NCI-H1105 treated with DMSO at 0.1 percent for 48 hours (cell line): ENCODE measurements at places on chromosomes 7 and 10.
A peak's percentile ranks its signal among the peaks of the same experiment; 100 is the strongest.

DNA sequence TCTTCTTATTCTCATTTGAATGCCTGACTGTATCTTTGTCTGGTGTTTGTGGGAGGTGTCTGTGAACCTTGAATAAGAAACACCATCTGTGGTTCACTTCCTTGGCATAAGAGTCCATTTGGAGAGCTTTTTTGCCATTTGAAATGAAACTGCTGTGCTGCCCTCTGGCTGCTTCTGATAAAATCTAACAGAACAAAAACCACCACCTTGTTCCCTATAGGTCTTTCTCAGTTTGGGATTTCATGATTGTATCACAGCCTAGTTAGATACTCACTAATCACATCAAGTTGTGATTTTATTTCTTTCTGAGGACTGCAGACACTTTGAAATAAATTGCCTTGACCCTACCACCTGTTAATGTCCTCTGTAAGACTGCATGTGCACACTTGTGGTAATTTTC, 102.7 kb upstream of the FAM13C start:
- no peak for DNase-seq

- no peak for DNase-seq
Observed at GRCh38 chr10:34581801-34582532, 233.1 kb downstream of the PARD3 start.

GRCh38 chr7:81791568-81792518, 22.0 kb upstream of the HGF start:
- DNase-seq, result no peak

DNA sequence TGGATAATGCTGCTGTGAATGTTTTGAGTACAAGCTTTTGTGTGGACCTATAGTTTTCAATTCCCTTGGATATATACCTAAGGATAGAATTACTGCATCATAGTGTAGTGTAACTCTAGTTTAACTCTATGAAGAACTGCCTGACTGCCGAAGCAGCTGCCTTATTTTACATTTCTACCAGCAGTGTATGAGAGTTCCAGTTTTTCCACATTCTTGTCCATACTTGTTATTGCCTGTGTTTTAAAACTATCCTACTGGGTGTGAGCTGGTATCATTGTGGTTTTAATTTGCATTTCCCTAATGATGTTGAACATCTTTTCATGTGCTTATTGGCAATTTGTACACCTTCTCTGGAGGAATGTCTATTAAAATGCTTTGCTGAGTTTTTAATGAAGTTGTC, 15.7 kb downstream of the SEPTIN7 start:
- no peak for DNase-seq

DNA sequence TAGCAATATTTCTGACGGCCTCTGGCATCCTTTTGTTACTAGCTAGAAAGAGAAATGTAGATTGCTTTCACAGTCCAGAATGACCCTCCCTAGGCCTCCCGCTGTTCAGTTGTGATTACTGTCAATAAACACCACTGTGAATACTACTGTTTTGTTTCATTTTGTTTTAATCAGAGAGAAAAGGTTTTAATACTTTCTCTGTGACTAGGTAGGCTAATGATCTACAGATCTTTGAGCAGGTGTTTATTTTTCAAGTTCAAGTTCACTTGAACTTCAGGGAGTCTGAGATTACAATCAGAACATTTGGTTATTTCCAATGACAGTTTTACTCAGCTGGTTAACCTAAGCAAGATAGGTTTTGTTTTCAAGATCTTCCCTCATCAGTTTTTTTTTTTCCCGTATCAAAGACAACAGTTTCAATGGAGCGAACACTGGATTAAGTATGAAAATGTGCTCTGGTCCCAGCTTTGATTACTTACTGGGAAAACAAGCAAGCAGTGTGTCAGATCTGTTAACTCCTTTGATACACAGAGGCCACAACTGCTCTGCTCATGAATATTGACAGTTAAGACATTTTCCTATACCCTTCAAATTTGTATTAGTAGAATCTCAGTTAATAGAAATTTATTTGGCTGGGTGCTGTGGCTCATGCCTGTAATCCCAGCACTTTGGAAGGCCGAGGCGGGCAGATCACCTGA, 34.8 kb downstream of the VKORC1L1 start:
- no peak for DNase-seq

- DNase-seq, result no peak
Observed at GRCh38 chr7:150935149-150935548, 43.0 kb downstream of the KCNH2 start.

DNA sequence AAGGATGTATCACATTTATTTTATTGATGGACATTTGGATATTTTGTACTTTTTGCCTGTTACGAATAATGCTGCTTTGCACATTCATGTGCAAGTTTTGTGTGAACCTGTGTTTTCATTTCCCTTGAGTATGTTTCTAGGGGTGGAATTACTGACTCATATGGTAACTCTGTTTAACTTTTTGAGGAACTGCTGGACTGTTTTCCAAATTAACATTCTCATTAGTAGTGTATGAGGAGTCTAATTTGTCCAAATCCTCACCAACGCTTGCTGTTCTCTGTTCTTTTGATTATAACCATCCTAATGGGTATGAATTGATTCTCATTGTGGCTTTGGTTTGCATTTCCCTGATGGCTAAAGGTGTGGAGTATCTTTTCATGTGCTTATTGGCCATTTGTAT, 3.2 kb downstream of the WDR11 start:
- no peak for DNase-seq

- DNase-seq, result no peak
Observed at GRCh38 chr7:30420662-30421061, 57.9 kb downstream of the NOD1 start.

- no peak for DNase-seq
Observed at GRCh38 chr7:5693529-5693928, 87.9 kb downstream of the RNF216 start.

GRCh38 chr7:73573791-73574190, 4.6 kb downstream of the TBL2 start:
- DNase-seq, result no peak

DNA sequence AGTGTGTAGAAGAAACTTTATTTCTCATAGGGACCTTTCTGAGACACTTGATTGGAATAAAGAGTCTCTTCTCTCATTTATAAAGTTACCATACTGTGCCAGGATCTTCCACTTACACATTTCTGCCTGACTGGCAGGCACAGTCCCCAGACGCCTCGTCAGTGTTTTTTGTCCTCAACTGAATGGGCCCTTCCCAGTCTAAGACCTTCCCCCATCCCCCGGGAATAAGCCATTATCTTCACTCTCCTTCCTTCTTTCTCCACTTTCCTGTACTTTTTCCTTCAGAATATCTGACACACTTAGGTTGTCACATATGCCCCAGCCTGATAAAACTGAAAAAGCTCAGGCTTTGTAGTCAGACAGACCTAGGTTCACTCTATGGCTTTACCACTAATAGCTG, 35.3 kb upstream of the KCNIP2 start:
- no peak for DNase-seq

DNA sequence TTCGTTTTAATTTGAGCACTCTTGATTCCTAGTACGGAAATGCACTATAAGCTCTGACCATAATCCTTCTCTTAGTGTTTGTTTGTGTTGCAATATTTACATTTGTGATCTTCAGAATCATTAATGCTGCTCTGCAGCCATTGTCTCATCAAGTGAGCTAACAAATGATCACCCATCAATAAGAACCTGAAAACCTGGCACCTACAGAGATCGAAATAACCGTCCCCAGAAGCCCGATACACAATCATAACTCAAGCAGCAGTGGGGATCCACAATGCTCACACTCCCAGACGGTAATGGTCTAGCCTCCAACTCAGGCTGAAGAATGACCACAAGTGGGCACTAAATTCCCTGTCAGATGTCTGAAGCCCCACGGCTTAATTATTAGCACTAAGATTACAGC, 156.0 kb upstream of the NFE2L3 start:
- no peak for DNase-seq

DNA sequence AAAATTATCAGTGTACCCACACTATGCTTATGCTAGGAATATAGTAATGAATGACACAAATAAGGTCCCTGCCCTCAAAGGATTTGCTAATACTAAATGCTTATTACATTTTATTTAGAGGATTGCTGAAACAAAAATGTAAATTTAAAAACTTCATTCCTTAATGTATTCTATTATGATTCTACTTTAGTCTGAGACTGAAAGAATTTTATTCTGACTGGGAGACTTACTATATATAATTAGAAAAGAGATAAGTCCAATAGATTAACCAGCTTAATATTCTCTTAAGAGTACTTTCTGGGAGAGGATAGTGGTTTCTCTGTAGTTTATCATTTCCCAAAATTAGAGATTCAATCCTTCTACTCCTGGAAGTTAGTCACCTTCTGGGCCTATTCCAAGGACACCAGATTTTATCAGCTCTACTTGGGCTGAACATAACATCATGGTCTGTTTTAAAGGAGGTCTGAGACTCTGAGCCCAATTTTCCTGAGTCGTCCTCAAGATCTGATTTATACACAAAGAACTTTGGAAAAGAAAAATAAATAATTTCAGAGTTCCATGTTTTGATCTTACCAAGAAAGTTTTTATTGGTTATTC, 41.1 kb downstream of the ASZ1 start:
- no peak for DNase-seq

DNA sequence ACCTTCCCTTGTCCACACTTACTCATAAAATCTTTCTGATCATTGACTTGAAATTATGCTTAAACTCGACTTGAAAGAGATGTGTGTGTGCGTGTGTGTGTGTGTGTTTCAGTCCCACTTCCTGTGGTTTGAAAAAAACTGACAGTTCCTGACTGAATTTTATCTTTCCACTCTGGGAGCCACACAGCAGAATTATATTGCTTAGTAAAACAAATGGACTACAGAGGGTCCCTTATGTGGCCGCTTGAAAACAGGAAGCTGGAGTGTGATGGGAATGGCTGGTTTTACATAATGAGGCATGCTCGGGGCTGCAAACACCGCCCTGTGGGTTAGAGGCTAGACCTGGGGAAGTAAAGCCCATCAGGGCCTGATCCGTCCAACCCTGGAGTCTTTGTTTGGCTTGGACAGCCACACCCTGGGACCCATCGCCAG, 54.8 kb downstream of the LYZL1 start:
- DNase-seq, result no peak

DNA sequence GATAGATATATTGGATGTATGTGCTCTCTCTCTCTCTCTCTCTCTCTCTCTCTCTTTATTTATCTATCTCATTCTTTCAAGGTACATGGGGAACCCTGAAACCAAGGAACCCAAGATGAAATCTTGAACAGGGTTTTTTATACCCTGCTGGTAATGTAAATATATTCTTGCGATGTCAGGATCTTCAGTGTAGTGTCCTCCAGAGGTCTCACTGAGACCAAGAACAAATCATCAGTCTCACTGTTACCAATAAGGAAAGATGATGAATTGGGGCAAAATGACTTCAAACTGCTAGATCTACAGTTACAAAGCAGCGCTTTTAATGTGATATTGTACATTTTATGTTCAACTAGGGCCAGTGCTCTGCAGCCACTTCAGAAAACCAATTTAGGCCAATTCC, 423.5 kb downstream of the ANKRD7 start:
- DNase-seq, result no peak

GRCh38 chr10:69481305-69481704, 30.0 kb downstream of the TSPAN15 start:
- no peak for DNase-seq

GRCh38 chr7:149237502-149237901, 1.9 kb upstream of the ZNF212 start:
- no peak for DNase-seq

DNA sequence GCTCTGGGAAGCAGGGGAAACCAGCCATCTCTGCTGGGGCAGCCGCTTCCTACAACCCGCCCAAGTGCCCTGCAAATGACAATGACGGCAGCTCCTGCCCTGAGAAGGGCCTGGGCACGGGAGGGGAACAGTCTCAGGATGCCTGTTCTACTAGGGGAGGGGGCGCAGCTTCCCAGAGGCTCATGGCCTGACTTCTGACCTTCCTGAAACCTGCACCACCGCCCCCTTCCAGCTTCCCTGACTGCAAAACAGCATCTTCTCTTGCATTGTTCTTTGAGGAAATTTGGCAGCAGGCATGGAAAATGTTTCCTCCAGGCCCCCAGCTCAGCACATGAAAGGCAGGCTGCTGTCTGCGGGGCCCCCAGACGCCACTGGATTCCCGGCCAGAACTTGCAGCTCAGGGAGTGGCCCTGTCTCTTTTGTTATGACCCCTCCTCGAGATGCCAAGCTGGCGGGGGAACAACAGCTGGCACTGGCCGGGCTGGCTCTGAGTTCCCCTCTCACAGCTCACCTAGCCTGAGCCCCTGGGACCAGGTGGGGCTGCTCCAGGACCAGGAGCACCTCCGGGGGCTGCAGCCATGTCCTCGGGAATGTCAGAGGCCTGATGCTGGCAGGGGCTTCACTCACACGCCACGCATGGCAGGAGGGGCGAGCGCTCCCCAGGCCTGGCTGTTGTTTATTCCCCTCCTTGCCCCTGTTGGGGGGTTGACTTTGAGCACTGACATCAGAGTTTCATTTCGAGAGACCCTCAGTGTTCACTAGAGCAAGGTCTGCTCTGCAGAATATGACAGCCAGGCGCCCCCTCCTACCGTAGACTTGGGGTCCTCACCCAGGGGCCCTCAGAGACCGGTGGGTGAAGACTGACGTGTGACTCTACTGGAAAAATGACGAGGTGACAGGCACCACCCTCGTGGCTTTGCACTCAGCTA, 62.7 kb downstream of the CALML3 start:
- DNase-seq, result no peak

GRCh38 chr10:10725196-10725595, 292.5 kb upstream of the CELF2 start:
- no peak for DNase-seq

GRCh38 chr10:79139124-79139835, 70.5 kb downstream of the ZMIZ1 start:
- DNase-seq, result no peak

DNA sequence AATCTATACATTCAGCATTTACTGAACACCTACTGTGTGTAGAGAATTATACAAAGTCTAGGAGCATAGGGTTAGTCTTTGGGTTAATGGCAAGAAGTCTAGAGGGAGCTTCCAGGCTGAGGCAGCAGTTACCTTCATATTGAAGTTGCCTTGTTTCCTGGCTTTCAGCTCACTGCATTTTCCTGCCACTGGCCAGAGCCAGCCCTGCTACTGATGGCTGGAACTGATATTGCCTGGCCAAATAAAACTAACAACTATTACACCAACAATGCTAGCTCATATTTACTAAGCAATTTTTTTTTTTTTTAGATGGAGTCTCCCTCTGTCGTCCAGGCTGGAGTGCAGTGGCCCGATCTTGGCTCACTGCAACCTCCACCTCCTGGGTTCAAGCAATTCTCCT, 165.7 kb upstream of the ITGB1 start:
- DNase-seq, result no peak

- DNase-seq, result no peak
Observed at GRCh38 chr7:80511964-80512363, at the start of gene GNAT3. Gene GNAT3, minus strand, starts transcription at chr7:80512064. Its CDS starts 138 bp downstream, at chr7:80511926.

- peak; percentile 14 for DNase-seq
Observed at GRCh38 chr7:44377681-44378421, 52.5 kb upstream of the CAMK2B start.

DNA sequence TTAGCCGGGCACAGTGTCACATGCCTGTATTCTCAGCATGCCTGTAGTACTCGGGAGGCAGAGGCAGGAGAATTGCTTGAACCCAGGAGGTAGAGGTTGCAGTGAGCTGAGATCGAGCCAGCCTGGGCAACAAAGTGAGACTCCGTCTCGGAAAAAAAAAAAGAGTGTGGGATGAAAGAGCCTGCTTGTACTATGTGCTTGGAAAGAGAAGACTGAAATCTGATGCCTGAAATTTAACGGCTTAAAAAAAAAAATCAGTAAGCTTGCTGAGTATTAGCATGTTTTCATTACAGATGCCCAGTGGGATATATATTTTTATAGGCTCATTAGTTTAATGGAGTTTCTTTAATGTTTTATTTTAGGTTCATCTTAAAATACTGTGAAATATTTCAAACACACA, 4.2 kb downstream of the NT5C2 start:
- DNase-seq, result no peak
